ELR (cell line): ENCODE measurements at places on chromosomes 5 and 9.

DNA sequence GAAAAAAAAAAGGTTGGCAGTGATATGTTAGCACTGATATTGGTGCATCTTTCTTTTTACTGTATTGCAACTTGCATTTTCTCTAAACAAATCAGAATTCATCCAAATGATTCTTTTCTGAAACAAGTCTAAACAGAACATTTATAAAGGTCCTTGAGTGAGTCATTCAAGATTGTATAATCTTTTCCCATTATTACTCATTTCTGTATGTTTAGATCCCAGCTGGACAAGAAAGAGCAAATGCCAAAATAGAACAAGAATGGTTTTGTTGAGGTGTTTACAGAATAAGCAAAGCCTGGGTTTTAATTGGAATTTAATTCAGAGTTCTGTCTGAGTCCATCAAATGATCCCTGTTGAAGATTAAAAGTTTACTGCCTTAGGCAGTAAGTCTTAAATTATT lies 112.3 kb downstream of the VCAN start:
- peak; percentile 56 for DNase-seq

DNA sequence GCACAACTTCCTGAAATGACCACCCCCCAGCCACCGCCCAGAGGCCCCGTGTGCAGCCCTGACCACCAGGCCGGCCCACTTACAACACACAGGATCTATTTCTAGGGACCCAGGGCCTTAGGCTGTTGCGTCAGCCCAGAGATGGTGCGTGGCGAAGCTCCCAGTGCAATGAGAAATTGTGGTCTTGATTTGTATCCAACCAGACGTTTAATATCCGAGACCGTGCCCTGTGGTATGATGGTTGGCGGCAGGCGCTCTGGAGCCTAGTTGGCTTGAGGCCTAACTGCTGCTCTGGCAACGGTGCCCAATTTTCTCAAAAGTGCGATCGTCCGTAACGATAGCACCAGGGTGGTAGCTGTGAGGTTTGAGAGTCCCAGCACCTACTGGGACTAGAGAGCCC lies 32.6 kb upstream of the SLC6A19 start:
- DNase-seq, result no peak

DNA sequence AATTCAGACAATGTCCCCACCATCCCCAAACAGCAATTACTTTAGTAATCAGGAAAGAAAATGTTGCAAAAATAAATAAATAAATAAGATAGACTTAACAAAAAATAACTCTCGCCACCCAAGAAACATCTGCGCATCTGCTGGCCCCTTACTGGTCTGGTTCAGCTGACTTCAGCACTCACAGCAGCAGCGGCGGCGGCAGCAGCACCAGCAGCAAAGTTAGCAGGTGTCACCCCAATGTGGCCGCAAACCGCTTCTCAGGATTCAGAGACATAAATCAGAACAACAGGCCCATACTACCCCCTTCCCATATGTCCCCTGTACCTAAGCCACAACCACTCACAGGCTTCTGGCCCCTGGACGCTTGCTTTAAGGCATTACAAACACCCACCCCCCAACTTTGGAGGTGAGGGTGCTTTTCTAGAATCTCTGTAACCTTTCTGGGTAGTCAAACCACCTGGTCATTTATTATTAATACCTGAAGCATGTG lies 593.0 kb downstream of the BNC2 start:
- no peak for DNase-seq

DNA sequence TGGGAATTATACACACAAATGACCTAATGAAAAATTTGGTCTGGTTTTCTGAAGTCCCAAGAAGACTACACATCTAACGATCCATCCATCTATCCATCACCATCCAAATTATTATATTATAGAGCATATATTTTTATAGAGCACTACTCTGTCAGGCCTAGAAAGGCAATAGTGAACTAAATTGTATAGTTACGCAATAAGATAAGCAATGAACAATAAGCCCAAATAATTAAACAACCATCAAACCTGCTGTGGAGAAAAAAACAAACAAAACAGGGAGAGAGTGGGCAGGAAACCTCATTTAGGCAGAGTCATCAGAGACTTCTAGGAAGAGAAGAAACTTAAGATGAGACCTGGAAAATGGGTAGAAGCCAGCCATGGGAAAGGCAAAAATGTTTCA lies 59.7 kb downstream of the MTX3 start:
- DNase-seq, result no peak

- peak; percentile 79 for DNase-seq
Measured at GRCh38 chr5:61575103-61575502, 243.0 kb downstream of the ZSWIM6 start.

- DNase-seq, result peak; percentile 44
Measured at GRCh38 chr5:154461531-154461930, 15.7 kb downstream of the SAP30L start.

DNA sequence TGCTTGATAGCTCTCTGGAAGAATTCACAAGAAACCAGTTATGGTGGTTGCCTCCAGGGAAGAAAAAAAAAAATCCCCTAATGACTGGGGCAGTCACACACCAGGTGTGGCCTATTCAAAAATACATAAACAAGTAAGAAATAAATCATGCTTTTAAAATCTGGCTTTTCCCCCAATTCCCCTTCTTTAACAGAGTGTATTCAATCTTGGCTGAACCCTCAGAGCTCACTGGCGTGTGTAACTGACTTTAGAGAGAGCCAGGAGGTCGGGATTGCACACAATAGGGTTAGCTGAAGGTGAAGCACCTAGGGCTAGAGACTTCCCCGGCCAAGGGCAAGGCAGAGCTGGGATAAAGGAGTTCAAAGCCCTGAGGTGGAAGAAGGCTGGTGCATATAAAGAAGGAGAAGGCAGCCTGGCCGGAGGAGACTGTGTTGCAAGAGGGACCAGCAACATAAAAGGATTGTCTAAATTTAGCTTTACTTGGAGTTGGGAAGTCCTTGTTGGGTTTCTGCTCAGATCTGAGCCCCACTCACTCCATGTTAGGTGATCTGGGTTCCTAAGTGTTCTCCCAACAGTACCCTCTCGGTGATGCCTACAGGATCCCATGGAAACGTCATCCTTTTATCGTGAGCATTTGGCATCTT lies 19.7 kb downstream of the FNBP1 start:
- no peak for DNase-seq

- DNase-seq, result no peak
Measured at GRCh38 chr9:7402334-7403027, 397.1 kb downstream of the DMAC1 start.

GRCh38 chr9:91727316-91727861 lies 222.6 kb downstream of the ROR2 start:
- DNase-seq, result peak; percentile 64

DNA sequence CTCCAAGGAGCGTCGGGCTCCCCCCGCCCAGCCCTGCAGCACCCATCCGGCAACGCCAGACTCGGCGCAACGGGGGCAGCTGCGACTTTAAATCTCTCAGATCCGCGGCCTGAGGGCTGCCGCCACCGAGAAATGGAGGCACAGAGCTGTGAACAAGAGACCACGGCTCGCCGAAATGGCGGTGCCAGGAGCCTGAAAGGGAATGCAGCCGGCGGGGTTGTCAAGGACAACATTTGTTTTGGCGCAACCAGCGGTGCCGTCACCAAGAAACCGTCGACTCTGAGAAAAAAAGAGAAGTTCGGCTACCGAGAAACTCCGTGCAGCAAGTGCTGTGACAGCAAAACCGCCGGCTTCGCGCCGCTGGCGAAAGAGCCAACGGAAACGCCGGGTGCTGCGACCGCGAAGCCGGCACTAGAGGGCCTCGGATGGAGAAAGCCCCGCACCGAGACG lies 2.1 kb upstream of the ANXA2R start:
- peak; percentile 85 for DNase-seq

DNA sequence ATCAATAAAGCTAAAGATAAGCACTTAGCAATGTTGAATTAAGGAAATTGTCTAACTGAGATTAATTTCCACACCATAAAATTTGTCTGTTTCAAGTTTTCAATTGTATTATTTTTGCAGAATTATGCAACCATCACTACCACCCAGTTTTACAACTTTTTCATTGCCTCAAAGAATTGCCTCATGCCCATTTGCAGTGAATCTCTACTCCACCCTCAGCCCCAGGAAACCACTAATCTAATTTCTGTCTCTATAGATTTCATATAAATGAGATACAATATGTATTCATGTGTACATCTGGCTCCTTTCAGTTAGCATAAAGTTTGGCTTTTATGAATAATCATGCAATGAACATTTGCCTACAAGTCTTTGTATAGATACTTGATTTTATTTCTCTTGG lies 72.9 kb downstream of the PTCD2 start:
- DNase-seq, result no peak

DNA sequence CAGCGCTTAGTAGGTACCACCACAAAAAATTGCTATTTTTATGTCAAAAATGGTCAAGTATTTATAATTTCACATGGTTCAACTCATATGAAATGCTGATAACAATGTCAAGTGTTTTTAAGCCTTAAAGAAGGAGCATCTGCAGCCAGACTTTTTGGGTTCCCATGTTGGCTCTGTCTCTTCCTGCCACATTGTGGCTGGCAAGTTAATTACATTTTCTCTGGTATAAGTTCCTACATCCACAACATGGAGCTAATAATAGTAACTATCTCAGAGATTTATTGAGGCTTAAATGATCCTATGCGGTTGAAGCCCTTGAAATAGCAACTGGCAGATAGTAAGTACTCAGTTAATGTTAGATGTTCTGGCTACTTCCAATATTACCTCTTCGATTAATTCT lies 5.4 kb downstream of the ATP10B start:
- DNase-seq, result no peak

DNA sequence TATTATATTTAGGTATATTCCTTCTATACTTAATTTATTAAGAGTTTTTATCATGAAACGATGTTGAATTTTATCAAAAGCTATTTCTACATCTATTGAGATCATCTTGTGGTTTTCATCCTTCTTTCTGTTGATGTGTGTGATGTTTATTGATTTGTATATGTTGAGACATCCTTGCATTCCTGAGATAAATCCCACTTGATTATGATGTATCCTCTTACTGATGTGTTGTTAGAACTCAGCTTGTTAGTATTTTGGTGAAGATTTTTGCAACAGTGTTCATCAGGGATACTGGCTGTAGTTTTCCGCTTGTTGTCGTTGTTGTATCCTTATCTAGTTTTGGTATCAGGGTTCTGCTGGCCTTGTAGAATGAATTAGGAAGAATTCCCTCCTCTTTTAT lies 213.6 kb downstream of the GDNF start:
- no peak for DNase-seq

DNA sequence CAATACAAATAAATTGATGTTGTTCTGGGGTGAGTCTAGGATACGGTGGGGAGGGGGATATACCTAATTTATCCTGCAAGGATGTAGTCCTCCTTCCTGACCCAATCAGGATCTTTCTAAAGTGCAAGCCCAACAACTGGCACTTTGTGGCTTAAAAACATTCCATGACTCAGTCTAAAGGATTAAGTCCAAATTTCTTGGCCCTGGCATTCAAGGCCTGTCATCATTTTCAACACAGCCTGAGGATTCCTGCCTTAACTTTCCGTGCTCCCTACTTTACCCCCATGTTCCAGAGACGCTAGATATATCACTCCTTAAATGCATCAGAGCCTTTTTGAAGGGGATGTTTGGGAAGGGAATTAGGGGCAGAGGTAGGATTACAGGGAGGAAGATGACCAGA lies 1.0 kb downstream of the FAM221B start:
- DNase-seq, result peak; percentile 59

GRCh38 chr5:161378701-161379100 lies 167.8 kb downstream of the GABRB2 start:
- DNase-seq, result no peak

GRCh38 chr5:22662391-22662790 lies 190.8 kb downstream of the CDH12 start:
- DNase-seq, result no peak

GRCh38 chr5:128002425-128002824 lies 81.1 kb upstream of the SLC12A2 start:
- DNase-seq, result no peak

DNA sequence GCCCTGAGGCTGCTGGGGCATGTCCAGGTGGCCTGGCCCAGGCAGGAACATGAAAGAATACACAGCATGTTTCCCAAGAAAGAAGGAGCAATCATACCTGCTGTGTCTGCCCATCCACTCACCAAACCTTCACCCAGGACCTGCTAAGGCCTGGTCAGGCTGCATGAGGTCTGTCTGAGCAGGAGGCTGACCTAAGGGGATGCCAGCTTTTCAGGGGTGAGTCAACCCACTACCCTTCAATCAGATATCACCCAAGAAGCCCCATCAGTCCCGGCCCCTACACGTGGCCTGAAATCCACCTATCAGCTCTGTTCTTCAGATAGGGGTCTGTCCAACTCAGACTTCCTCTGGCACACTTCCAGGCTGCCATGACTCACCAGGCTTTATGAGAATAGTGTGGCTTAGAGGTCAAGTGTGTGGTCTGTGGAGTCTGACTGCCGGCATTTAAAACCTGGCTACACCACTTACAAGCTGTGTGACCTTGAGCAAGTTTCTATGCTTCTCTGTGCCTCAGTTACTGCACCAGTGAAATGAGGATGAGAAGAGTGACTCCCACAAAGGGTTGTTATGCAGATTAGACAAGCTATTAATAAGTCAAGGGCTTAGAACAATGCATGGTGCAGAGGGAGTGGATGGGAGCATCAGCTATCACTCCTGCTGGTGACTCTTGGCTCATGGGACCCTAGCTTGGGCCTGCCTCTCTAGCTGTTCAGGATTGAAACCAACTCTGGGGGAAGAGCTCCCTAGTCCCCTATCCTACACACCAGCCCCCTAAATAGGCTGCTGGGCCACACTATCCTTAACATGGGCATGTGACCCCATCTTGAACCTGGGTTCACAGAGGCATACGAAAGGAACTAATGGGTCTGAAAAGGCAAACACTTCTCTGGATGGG lies 130.3 kb downstream of the PAX5 start:
- DNase-seq, result peak; percentile 85

- DNase-seq, result no peak
Measured at GRCh38 chr5:79297661-79298060, 61.7 kb downstream of the JMY start.

DNA sequence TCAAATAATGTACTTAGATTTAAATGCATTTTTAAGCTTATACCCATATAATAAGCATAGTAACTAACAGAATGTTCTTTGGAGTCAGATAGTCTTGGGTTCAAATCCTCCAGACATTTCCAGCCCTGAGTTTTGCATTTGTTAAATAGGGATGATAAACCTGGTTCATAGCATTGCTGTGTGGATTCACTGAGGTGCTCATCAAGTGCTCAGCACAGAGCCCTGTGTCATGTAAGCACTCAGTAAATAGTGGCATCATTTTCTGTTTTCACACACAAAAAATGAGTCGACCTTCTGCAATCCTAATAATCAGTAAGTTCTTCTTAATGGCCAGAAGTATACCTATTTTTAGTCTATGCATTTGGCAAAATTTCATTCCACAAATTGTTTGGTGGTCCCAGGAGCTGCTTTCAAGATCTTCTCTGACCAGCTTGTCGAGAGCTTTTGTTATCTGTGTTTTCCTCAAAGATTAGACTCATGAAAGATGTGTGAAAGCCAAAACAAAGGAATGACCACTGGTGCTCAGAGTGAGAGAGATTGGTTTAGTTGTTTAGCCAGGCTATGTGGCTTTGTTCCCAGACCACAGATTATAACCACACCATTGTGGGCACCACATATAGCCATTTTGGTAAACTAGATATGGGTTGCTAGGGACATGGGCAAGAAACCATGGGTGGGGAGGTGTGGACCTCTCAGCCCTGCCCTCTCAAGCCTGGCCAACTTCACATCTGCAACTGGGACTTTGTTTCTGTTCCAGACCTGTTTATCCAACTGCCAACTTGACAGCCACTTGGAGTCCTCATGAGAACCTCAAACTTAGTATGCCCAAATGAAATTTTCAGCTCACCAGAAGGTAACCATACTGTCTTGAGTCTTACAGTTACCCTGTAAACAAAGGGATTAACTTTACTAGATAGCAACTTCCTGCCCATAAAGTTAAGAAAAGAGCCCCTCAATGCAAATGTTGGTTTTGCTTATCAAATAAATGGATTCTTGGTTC lies 45.0 kb downstream of the DOCK8 start:
- DNase-seq, result no peak

GRCh38 chr9:125906144-125906543 lies 159.0 kb downstream of the PBX3 start:
- peak; percentile 67 for DNase-seq
